ENCODE measurements at places on chromosomes 3 and 15.

GRCh38 chr3:181713676-181714612, 2.2 kb downstream of the SOX2 start:
- DNase-seq = no peak

DNA sequence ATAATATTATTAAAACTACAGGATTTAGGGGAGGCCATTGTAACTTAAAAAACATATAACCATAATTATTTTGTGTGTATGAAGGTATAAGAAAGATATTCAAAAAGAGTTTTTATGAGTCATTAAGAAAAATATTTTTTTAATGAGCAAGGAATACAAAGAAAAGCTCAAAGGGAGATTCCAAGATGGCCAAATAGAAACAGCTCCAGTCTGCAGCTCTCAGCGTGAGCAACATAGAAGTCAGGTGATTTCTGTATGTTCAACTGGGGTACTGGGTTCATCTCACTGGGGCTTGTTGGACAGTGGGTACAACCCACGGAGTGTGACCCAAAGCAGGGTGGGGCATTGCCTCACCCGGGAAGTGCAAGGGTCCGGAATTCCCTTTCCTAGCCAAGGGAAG, 336.1 kb downstream of the TBL1XR1 start:
- DNase-seq = no peak

DNA sequence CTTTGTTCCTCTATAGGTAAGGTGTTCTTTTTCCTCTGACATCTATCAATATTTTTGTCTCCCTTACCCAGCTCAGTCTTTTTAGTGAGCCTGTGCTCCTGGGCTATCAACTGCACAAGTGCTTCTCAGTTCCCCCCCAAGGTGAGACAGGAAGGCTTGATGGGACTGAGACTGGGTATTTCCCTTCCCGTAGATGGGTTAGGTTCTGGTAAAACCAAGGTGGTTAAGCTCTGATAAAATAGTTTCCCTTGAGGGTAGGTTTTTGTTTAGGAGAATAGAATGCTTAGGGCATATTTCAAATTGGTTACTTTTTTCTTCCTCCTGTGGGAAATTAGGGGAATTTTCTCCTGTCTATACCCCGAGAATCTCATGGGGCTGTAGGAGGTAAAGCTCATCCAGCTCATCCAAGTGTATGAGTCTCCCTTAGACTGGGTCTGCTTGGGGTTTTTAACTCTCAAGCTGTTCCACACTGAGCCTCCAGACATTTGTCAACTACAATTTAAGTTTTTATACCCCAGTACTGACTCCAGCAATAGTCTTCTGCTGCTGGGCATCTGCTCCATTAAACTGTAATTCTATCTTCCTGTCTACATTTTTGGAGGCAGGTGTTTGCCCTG, 44.9 kb downstream of the OXSR1 start:
- no peak for DNase-seq

GRCh38 chr3:191216510-191216909, 17.5 kb downstream of the OSTN start:
- DNase-seq = no peak

GRCh38 chr3:119815716-119816115, 33.8 kb downstream of the NR1I2 start:
- DNase-seq = no peak

- DNase-seq = no peak
These were observed 35.5 kb downstream of the EOMES start for GRCh38 chr3:27686642-27687041.

DNA sequence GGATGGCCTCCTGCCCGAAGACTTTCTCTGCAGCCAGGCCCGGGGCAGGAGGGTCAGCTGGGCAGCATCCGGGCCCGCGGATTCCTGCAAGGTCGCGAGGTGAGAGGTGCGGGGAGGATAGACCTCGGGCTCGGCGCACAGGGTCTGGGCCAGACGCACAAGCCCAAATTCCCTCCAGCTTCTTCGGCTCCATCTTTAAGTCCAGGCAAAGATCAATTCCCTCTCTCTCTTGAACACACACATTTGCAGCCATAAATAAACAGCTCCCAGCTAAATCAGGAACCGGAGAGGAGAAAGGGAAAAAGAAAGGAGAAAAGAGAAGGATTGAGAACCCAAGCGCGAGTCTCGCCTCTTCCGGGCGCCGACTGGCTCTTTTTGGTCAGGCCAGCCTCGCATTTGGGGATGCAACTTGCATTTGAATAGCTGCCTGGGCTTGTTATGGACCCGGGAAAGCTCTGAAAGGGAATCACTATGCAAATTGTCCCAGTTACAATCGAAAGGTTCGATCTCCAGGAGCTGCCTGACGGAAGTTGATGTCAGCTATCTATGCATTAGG, 14.5 kb upstream of the ONECUT1 start:
- DNase-seq = no peak

DNA sequence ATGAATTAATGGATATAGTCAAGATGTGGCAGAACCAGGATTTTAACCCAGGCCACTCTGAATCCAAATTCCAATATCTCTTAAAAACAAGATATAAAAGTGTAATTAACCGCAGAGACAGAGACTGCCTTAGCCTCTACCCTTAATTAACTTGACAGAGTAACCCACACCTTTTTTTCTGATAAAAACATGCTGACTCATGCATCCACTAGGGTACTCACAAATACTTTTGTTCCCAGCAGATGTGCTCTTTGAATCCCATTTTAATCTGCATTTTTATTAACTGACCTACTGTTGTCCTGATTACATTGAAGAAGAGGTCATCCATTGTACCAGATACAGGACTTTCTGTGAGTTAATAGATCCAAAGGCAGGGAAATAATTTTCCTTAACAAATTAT, 278.3 kb downstream of the CHL1 start:
- DNase-seq = no peak

DNA sequence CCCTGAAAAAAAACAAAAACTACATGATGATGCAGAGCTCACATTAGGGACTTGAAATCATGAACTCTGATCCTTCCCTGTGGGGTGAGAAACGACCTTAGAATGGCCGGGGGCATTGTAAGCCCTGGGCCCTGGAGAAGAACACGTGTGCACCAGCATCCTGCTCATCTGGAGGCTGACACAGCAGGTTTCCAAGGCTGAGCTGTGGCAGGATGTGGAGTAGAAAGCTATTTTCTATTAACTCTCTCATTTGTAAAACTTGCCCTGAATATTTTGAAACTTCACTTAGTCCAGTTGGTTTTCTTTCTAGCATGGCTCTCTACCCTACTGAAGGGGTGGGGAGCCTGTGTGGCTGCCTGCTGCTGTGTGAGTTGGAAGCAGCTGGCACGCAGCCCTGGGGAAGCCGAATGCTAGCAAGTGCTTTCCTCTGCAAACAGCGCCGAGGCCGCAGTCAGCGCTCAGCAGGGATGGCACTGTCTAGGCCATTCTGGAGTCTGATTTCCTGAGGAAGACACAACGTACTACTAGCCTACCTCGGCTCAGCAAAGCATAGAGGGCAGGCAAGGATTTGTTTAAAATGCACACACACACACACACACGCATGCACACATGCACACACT, 58.0 kb downstream of the GABRG3 start:
- DNase-seq = no peak

DNA sequence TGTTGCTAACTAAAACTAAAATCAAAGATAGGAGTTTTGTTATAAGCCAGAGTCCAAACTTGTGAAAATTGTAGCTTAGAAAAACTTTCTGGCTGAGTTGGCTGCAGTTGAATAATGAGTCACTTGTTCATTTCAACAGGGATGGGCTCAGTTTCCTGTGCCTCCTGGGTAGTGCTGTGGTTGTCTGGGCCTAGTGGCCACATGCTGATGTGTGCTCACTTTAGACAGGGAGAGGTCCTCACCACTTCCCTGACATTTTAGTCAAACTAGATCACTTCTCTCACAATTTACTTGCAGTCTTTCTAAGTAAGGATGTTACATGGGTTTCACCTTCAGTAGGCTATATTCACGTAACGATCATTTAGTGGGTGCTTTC, 6.3 kb upstream of the UBE2Q2 start:
- DNase-seq = peak; percentile 90

DNA sequence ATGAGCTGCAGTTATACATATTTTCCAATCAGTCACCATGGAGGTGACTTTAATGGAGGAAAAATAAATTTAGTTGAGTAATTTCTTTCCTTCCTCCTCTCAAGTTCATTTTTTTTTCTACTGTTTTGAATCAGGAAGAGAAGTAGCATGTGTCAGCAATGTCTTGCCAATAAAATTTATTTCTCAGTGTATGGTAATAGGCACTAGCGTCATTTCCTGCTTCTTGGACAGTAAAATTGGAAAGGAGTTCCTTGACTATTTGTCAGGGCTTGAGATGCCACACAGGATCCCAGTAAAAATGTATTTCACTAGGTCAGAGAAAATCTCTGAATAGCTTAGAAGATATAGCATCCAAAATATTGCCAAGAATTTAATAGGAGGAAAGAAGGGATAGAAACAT, 605.9 kb downstream of the ROBO1 start:
- DNase-seq = no peak

- no peak for DNase-seq
These were observed 28.8 kb upstream of the PYDC2 start for GRCh38 chr3:191432162-191432561.

GRCh38 chr3:10600726-10601125, 95.3 kb upstream of the ATP2B2 start:
- DNase-seq = no peak

GRCh38 chr3:11120091-11120805, 34.0 kb upstream of the HRH1 start:
- no peak for DNase-seq

- no peak for DNase-seq
These were observed 90.3 kb downstream of the ASB7 start for GRCh38 chr15:100692671-100693070.

DNA sequence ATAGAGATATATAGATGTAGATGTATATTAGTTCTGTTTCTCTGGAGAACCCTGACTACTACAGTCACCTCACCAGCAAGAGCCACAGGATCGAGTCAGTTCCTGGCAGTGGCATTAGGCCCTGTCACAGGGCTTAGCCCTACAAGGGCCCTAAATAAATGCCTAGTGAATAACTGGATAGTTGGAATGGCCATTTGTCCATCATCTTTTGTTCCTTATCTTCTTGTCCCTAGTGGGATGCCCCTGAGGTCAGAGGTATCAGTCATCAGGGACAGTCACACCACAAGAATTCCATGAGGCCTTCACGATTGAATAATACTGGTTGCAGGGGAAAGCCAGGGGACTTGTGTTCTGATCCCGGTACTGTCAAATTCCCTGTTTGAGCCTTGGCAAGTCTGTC, 204.9 kb upstream of the PPP2R3A start:
- no peak for DNase-seq

DNA sequence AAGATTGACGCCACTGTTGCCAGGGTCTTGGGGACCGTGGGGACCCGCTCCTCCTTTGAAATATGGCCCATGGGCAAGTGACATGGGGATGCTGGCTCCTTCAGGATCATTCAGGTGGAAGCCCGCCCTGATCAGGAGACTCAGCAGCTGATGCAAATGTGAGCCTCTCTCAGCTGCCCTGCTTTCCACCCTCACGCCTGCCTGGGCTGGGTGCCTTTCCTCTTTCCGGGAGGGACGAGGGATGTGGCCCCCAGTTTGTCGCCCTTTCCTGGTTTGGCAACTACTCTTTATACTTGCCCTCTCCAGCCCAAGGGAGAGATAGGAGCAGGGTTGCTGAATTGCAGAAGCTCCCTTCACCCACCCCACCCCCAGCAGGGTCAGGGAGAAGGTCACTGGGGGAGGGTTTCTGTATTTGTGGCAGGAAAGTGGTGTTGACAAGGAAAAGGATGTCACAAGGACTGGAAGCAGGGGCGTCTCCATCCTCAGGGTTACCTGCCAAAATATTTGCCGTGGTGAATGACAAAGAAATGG, 21.8 kb downstream of the DNASE1L3 start:
- DNase-seq = no peak

- no peak for DNase-seq
These were observed 42.5 kb downstream of the EPHB3 start for GRCh38 chr3:184604039-184604601.

GRCh38 chr15:89665449-89666181, 10.3 kb upstream of the KIF7 start:
- DNase-seq = no peak

DNA sequence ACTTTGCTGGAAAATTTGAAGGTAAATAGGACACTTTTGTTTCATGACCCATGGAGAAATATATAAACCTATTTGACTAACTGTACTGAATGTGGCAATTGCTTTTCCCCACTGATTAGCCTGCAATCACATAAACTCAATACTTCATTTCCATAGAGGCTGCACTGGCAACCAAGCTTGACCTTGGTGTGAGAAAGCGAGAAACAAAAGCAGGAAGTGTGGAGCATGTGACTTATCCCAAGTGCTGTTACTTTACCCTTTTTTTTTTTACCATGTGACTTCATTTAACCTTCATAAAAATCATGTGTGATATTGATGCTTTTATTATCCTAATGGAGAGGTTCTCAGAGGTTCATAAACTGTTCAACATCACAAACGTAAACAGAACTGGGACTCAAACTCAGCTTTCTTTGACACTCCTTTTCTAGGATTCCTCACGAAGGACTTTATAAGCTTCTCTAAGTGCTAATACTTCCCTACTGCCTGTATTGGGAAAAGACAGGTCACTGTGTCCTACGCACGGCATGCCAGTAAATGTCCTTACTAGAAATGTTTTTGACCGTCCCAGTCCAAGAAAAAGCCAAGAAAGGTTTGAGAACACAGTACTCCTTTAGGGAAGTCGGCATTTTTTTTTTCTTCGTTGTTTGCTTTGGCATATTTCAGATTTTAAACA, 34.9 kb upstream of the ZNF385D start:
- DNase-seq = no peak

- DNase-seq = no peak
These were observed 16.5 kb downstream of the ARPP19 start for GRCh38 chr15:52552303-52552702.

DNA sequence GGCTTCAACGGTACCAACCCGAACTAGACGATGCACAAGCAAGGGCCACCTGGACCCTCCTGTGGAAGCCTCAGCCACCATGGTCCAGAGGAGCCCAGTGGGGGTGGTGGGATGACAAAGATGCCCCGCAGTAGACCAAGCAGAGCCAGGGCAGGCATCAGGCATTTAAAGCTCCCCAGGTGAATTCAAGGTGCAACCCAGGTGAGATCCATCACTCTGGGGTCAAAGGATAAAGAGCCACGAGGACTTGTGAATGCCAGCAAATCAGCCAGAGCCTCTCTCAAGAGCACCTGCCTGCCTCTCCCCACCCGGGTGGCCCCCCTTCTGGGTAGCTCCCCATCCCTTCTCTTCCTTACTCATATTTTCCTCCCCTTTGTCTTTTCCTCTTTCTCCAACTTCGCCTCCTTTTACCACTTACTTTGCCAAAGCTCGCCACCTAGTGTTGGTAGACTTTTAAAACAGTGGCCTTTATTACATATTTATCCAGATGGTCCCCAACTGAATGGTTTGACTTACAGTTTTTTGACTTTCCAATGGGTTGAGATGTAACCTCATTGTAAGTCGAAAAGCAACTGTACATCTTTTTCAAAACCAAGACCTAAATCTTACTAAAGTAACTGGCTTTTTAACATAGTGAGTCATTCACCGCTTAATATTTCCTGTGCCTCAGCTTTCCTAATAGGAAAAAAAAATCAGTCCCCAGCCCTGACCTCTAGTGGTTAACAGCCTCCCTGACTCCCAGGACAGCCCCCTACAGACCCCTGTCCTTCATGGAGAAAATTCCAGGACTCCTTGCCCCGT, 18.8 kb downstream of the PLA2G4F start:
- DNase-seq = peak; percentile 63

Measured in AML-193 (cell line).